Cardiac muscle cell (in vitro differentiated cells and primary cell): ENCODE measurements at places on chromosomes 5 and 9. TPM values are rescaled to one million over a fixed set of nuclear protein-coding genes. Genes with fewer than 3 reads are reported as not detected.
A peak's percentile ranks its signal among the peaks of the same experiment; 100 is the strongest.

GRCh38 chr5:148482697-148483462 lies 99.1 kb downstream of the FBXO38 start:
- H3K4me1 ChIP-seq, result no peaks in the 10 kb centered on the region
- H3K4me3 ChIP-seq, result no peak overlapping the region
- DNase-seq, result peak; percentile 53
- H3K27ac ChIP-seq, result no peak overlapping the region

DNA sequence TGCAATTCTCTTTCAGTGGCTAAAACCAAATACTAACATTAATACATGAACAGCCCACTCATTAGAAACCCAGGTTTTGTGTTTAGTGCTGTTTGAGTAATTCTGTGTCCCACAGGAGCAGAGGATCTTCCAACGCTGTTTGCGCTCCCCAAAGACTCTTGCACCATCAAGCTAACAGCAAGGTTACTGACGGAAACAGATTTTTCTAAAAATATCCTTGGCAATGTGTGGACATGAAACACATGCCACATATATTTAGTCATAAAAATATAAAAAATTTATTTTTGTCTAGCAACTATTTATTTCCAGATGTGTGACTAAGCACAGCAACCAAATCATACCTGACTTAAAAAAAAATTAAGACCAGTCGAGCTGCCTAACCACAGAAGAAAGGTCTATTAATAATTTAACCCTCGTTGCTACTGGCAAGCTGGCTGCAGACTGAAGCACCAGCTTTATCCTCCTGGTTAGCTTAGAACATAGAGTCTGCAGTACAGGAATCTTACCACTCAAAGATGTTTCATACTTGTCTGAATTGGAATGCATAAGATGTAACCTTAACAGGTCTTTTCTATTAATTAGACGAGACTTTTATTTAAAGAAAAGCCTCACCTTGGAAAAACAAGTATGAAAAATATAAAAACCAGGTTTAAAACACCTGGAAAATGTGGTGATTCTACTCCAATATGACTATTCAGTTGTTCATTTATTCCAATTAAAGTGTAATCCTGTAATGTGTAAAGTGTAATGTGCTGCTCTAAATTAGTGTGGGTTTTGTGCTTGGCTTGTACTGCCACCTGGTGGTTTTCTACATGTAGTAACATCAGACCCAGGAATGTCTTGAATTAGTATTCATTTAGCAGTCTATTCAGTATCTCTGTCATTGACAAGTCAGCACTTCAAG lies 272.5 kb downstream of the EPB41L4A start:
- peaks cover 9% of the 10 kb centered on the region for H3K4me1 ChIP-seq
- no peaks in the 10 kb centered on the region for H3K27me3 ChIP-seq
- DNase-seq, result peak; percentile 91
- no peaks in the 10 kb centered on the region for H3K36me3 ChIP-seq
- H3K4me3 ChIP-seq, result no peak overlapping the region
- no peak overlapping the region for H3K27ac ChIP-seq

DNA sequence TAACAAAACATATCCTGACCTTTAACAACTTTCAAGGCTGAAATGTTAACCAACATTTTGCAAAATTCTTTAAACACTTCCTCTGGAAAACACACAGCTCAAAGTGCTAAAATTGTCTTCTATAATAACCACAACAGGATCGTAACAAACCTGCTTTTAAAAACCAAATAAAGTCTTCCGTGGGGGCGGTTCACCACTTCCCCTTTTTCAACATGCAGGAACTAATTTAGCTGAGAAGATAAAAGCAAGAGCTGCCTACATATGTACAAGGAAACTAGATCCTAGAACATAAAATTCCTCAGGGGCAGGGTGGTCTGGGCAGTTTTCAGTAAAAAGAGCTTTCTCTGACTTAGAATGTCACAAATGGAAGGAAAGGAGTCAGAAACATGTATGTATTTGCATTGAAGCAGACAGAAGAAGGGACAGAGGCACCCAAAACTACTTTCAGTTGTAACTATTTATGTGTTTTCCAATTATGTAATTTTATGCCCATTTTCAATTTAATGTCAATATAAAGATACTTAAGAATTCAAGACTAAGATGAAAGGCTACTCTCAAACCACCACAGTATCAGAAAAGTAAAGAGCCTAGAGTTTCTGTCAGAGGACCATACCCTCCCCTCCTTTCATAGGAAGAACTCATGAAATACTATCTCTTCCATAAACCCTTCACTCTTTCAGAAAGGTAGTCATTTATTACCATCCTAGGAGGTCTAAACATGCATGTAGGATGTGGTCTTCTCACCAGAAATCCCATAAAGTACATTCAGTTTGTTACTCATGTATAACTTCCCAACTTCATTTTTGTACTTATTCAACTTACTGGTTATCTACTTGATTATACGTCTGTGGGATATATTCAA lies 185.9 kb upstream of the RASA1 start:
- H3K27ac ChIP-seq, result no peak overlapping the region
- H3K36me3 ChIP-seq, result no peaks in the 10 kb centered on the region
- no peaks in the 10 kb centered on the region for H3K4me1 ChIP-seq
- no peak overlapping the region for H3K4me3 ChIP-seq

DNA sequence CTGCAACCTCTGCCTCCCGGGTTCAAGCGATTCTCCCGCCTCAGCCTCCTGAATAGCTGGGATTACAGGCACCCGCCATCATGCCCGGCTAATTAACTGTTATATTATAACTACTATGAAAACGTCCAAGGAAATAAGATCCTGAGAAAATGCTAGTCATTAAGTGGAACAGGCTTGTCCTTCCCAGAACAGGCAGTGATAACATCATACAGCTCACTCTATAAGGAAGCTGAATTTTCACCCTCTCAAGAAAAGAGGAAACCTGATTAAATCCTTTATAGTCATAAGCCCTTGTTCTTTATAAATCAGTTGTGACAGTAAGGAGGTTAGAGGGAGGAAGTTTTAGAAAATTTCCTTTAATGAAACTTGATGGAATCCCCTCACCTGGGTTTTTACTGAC lies 163.9 kb upstream of the CLINT1 start:
- no peak overlapping the region for H3K4me3 ChIP-seq
- no peak overlapping the region for H3K27ac ChIP-seq
- no peak for DNase-seq
- no peaks in the 10 kb centered on the region for H3K36me3 ChIP-seq
- no peaks in the 10 kb centered on the region for H3K27me3 ChIP-seq
- H3K4me1 ChIP-seq, result no peaks in the 10 kb centered on the region

- no peaks in the 10 kb centered on the region for H3K4me1 ChIP-seq
- no peak overlapping the region for H3K27ac ChIP-seq
- H3K36me3 ChIP-seq, result no peaks in the 10 kb centered on the region
- no peaks in the 10 kb centered on the region for H3K27me3 ChIP-seq
These were observed 654.3 kb downstream of the ANXA1 start for GRCh38 chr9:73805853-73806458.

- no peaks in the 10 kb centered on the region for H3K27me3 ChIP-seq
- H3K4me3 ChIP-seq, result no peak overlapping the region
- no peak overlapping the region for H3K27ac ChIP-seq
- H3K4me1 ChIP-seq, result peaks cover 8% of the 10 kb centered on the region
- DNase-seq, result no peak
These were observed 24.2 kb downstream of the PPIC start for GRCh38 chr5:123012321-123012720.

GRCh38 chr9:37210737-37211523 lies 90.6 kb downstream of the ZCCHC7 start:
- no peak overlapping the region for H3K4me3 ChIP-seq
- H3K36me3 ChIP-seq, result no peaks in the 10 kb centered on the region
- H3K4me1 ChIP-seq, result peaks cover 18% of the 10 kb centered on the region
- no peak for DNase-seq

GRCh38 chr5:158155067-158155466 lies 296.1 kb upstream of the CLINT1 start:
- no peak overlapping the region for H3K4me3 ChIP-seq
- H3K36me3 ChIP-seq, result no peaks in the 10 kb centered on the region
- no peak overlapping the region for H3K27ac ChIP-seq
- no peak for DNase-seq

DNA sequence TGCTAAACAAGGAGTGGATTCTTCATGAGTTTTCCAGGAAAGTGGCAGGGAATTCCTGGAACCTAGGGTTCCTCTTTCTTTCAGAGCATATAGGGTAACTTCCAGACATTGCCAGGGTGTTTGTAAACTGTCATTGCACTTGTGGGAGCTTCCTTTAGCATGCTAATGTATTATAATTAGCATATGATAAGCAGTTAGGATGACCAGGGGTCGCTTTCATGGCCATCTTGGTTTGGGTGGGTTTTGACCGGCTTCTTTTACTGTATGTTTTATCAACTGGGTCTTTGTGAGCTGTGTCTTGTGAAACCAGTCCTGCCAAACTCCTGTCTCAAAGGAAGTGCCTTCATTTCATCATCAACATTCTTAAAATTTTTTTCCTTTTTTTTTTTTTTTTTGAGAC lies 11.9 kb upstream of the MELK start:
- peak; percentile 76 for DNase-seq
- no peak overlapping the region for H3K4me3 ChIP-seq
- H3K4me1 ChIP-seq, result no peaks in the 10 kb centered on the region
- H3K27me3 ChIP-seq, result no peaks in the 10 kb centered on the region

GRCh38 chr5:11528720-11529119 lies 375.5 kb downstream of the CTNND2 start:
- H3K27me3 ChIP-seq, result no peaks in the 10 kb centered on the region
- H3K36me3 ChIP-seq, result no peaks in the 10 kb centered on the region
- H3K4me3 ChIP-seq, result no peak overlapping the region
- H3K27ac ChIP-seq, result peak overlapping the region; percentile 79
- DNase-seq, result peak; percentile 92

GRCh38 chr9:88076286-88077070 lies 61.8 kb downstream of the SPATA31C2 start:
- peak; percentile 91 for DNase-seq
- no peaks in the 10 kb centered on the region for H3K4me1 ChIP-seq
- H3K27me3 ChIP-seq, result no peaks in the 10 kb centered on the region
- H3K4me3 ChIP-seq, result peak overlapping the region; percentile 33
- H3K36me3 ChIP-seq, result no peaks in the 10 kb centered on the region

- H3K36me3 ChIP-seq, result no peaks in the 10 kb centered on the region
- no peaks in the 10 kb centered on the region for H3K27me3 ChIP-seq
- no peak overlapping the region for H3K27ac ChIP-seq
- DNase-seq, result no peak
- H3K4me3 ChIP-seq, result no peak overlapping the region
These were observed 33.4 kb downstream of the C5orf15 start for GRCh38 chr5:133934822-133935666.

DNA sequence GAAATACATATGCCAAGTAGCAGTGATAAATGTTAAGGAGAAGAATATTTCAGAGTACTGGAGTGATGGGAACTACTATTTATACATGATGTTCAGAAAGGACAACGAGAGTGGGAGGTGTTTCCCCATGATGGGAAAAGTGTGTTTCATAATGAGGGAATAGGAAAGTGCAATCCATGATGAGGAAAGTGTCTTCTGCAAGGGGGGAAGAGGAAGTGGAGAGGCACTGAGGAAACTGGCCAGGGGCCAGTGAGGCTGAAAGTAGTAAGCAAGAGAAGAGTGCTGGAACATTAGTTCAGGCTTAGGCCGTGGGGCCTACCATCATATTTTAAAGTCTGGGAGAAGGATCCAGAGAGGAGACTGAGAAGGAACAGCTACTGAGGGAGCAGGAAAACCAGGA lies 327.2 kb downstream of the SLF1 start:
- no peaks in the 10 kb centered on the region for H3K27me3 ChIP-seq
- no peaks in the 10 kb centered on the region for H3K36me3 ChIP-seq
- no peak overlapping the region for H3K27ac ChIP-seq
- DNase-seq, result no peak

GRCh38 chr9:101689039-101689438 lies 49.4 kb downstream of the GRIN3A start:
- H3K4me3 ChIP-seq, result no peak overlapping the region
- no peaks in the 10 kb centered on the region for H3K4me1 ChIP-seq
- DNase-seq, result no peak
- no peaks in the 10 kb centered on the region for H3K36me3 ChIP-seq
- H3K27me3 ChIP-seq, result no peaks in the 10 kb centered on the region
- no peak overlapping the region for H3K27ac ChIP-seq

GRCh38 chr5:68456756-68457217 lies 241.2 kb downstream of the PIK3R1 start:
- H3K4me1 ChIP-seq, result peaks cover 13% of the 10 kb centered on the region
- H3K4me3 ChIP-seq, result no peak overlapping the region
- peak; percentile 60 for DNase-seq
- no peak overlapping the region for H3K27ac ChIP-seq
- no peaks in the 10 kb centered on the region for H3K27me3 ChIP-seq

DNA sequence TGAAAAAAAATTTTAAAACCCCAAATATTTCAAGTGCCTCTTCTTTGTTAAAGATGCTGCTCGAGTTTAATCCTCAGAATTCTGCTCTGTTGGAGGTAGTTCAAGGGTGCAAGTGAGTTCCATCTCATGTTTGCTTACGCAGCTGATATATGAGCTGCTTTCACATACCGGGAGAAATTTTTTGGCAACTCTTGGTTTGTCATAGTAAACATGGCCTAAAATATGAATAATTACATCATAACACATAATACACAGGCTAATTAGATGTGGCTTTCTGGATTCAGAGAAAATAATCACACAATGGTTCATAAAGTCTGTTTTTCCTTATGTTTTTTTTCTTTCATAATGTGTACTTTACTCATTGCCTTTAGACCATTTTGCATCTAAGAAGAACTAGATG lies 1134.1 kb downstream of the PTPRD start:
- no peaks in the 10 kb centered on the region for H3K4me1 ChIP-seq
- H3K27ac ChIP-seq, result no peak overlapping the region
- no peak for DNase-seq
- no peaks in the 10 kb centered on the region for H3K36me3 ChIP-seq

DNA sequence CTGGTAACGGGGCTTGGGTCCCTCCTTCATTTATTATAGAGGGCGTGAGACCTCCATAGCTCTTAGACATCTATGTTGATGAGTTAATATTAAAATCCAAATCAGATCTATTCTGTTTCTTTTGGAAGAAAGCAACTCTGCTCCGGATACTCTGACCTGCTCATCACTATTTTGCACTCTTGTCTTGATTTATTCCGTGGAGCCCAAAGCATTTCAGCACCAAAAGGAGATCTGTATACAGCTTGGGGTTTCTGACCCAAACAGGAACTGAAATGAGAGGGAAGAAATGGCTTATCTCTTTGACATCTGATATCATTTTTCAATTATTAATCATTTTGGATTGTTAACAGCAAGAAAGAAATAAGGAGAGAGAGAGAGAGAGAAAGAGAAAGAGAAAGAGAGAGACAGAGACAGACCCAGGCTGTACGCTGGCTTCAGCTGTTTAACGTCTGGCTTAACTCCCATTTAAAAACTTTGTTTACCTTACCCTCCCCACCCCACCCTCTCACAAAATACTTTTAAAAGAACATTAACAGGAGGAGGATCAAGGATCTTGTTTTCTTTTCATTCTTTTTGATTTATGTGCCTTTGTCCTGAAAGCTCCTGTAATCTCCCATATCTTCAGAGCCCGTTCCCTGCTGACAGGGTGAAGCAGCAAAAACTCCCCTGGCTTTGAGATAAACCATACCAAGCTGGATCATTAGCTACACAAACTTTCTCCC lies 231.4 kb upstream of the TUT7 start:
- peaks cover 13% of the 10 kb centered on the region for H3K4me1 ChIP-seq
- H3K27ac ChIP-seq, result peak overlapping the region; percentile 52
- no peaks in the 10 kb centered on the region for H3K27me3 ChIP-seq
- H3K36me3 ChIP-seq, result no peaks in the 10 kb centered on the region

- no peaks in the 10 kb centered on the region for H3K27me3 ChIP-seq
- H3K36me3 ChIP-seq, result no peaks in the 10 kb centered on the region
- DNase-seq, result peak; percentile 34
- peak overlapping the region; percentile 19 for H3K27ac ChIP-seq
These were observed 66.7 kb downstream of the DAB2IP start for GRCh38 chr9:121718084-121718483.

Gene ERAP2
- total RNA-seq, result not detected in 2 replicates

Gene DND1
- 1.0 and 2.1 TPM in 2 replicates for total RNA-seq

Gene PCDHGA10
- total RNA-seq, result 4.5 and 7.3 TPM in 2 replicates

Gene C5orf34
- 1.0 and 3.7 TPM in 2 replicates for total RNA-seq

Gene KCNN2
- total RNA-seq, result 31.4 and 44.9 TPM in 2 replicates

Gene CER1
- 1.3 and 1.8 TPM in 2 replicates for total RNA-seq

Gene ARID3C
- 0.27 and 1.7 TPM in 2 replicates for total RNA-seq

Gene DELE1
- total RNA-seq, result 101 and 108 TPM in 2 replicates

Gene RNF208
- total RNA-seq, result 19.3 and 23.1 TPM in 2 replicates

Gene SURF4
- total RNA-seq, result 121 and 191 TPM in 2 replicates
